ENCODE measurements at places on chromosomes 1 and 21. TPM values are rescaled to one million over a fixed set of nuclear protein-coding genes. Genes with fewer than 3 reads are reported as not detected.

Gene ROR1
- total RNA-seq = 0.09 TPM

Gene GPR153
- 0.39 TPM for total RNA-seq

Gene MX2
- 59.1 TPM for total RNA-seq

Gene SPATC1L
- 3.8 TPM for total RNA-seq

Gene AIRE
- not detected for total RNA-seq

Gene TNFSF4
- total RNA-seq = 2.0 TPM

Gene OR2L2
- 0.11 TPM for total RNA-seq

Gene PATJ
- 30.1 TPM for total RNA-seq

Gene RPE65
- total RNA-seq = not detected

Gene TMEM269
- 0.15 TPM for total RNA-seq

Gene S100A14
- not detected for total RNA-seq

Gene CELA3B
- total RNA-seq = not detected

Gene PPM1J
- 0.30 TPM for total RNA-seq

Gene LRRC40
- total RNA-seq = 24.0 TPM

Gene FLG2
- total RNA-seq = not detected

Gene KLF17
- not detected for total RNA-seq

Gene GPR37L1
- total RNA-seq = not detected

Measured in activated T-helper 17 cell treated with anti-CD3 and anti-CD28 coated beads, Interleukin-2, amount 50 U/mL, for 72 hours (primary cell).